Tibial nerve (tissue), 4 donors: ENCODE measurements at places on chromosomes 4 and X.
A peak's percentile ranks its signal among the peaks of the same experiment; 100 is the strongest.

GRCh38 chr4:159013692-159014091 lies 89.2 kb upstream of the RAPGEF2 start:
- no peak for DNase-seq

DNA sequence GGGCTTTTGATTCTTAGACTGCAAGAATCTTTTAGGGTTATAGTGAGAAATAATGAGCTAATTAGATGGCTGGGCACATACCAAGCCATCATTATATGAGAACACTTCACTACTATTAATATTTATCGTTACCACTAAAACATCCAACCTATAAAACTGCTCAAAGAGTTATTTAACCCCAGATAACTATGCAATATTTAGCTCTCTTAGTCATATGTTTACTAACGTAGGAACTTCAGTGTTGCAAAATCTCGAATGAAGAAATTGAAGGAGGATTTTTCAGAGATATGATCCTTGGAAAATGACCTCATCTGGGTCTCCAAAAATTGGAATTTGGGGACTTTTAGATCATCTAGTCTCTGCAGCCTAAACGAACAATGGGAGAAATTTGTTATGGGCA lies 265.0 kb upstream of the RPS6KA3 start:
- no peak for DNase-seq

DNA sequence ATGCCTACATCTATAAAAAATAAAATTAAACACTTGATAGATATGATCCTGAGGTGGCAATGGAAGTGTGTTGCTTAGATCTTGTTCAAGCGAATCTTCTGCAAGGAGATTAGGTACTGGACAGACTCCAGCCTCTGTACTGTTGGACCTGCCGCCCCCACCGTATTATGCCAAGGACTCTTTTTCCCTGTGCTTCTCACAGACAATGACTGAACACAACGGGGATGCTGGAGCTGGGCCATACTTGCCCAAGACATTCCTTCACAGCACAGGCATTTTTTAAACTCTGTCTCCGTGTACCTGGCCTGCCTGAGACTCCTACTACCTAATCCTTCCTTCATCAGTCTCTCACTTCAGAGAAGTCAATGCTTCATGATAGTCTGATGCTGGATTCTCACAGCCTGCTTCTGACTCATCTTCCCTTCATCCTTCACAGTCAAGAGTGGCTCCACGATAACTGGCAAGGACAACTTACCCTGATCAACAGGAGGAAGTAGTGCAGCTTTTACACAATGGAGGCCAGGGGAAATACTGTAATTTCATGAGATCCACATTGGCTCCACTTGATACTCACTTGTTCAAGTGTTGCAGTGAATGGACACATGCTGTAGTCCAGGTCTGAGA lies 754.6 kb upstream of the AGA start:
- DNase-seq: no peak

DNA sequence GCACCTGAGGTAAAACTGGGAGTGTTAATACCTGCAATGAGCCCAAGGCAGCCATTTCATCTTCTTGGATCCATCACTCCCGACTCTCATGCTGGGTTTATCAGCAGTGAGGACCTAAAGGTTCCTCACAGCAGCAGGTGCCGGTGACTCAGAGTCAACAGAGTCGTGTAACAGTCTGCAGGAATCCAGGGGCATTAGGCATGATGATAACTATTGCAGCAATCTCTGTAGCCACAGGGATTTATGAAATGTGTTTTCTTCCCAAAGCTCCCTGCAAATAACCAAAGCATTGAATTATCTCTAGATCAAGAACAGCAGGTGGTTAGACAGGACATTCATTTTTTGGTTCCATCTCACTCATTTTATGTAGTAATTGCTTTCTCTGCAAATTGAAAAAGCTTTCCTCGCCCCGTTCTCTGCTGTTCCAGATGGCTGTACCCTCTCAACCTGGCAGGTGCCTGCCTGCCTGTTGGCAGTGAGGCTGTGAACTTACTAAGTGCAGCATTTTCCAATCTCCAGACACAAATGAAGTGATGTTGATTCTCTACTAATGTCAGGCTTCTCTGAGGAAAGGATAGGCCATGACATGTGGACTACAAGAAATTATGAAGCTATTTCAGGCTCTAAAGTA lies 48.1 kb upstream of the TSPAN7 start:
- DNase-seq: no peak

GRCh38 chr4:122591196-122591595 lies 29.7 kb downstream of the IL21 start:
- DNase-seq: no peak

DNA sequence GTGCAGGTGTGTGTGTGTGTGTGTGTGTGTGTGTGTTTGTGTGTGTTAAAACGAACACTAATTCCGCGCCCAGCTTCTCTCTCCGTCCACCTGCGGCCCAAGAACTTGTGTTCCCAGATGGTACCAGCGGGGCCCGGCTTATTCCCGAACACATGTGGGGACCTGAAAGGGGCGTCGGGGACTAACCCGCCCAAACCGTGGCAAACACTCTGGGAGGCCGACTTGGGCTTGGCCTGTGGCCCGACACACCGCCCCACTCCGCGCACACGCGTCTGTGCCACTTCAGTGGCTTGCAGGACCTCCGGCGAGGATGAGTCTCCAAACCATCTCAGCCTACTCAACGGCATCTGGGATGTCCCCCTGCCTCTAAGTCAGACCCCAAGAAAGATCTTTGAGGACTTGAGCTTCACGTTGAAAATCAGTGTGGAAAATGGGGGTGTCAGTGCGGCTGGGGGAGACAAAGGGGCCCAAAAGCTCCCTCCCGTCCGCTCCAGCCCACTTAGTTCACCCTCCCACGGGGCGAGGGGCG lies 790 bp upstream of the HHIP start:
- DNase-seq: peak; percentile 7
